ENCODE measurements at places on chromosomes 16 and 17. TPM values are rescaled to one million over a fixed set of nuclear protein-coding genes. Genes with fewer than 3 reads are reported as not detected.
A peak's percentile ranks its signal among the peaks of the same experiment; 100 is the strongest.

Gene TLCD1
- not detected for polyA plus RNA-seq

Gene USP36
- 37.4 TPM for polyA plus RNA-seq

Gene AOC3
- not detected for polyA plus RNA-seq

Gene KRT9
- polyA plus RNA-seq: not detected

Gene ATPAF2
- 16.3 TPM for polyA plus RNA-seq

Gene GPR139
- not detected for polyA plus RNA-seq

Gene TMED6
- not detected for polyA plus RNA-seq

- H3K4me1 ChIP-seq: no peaks in the 10 kb centered on the region
- H3K27me3 ChIP-seq: no peaks in the 10 kb centered on the region
- H3K27ac ChIP-seq: no peak overlapping the region
- no peaks in the 10 kb centered on the region for H3K36me3 ChIP-seq
Measured at GRCh38 chr16:77674888-77675287, 47.4 kb upstream of the NUDT7 start.

DNA sequence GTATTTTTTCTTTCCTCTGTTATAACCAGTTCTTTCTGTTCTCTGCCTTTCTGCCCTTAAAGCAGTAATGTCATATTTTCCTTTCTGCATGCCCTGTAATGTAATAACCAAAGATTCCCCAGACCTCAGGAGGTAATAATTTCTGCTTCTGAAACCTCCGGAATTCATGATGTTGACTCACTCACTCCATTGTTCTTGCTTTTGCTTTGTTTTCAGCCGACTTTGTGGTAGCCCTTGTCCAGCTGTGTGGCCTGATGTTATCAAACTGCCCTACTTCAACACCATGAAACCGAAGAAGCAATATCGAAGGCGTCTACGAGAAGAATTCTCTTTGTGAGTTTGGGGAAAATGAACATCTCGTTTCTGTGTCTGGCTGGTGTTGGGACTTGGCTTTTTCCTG, 55.9 kb downstream of the CDK12 start:
- H3K36me3 ChIP-seq: peaks cover 93% of the 10 kb centered on the region
- no peaks in the 10 kb centered on the region for H3K27me3 ChIP-seq
- no peaks in the 10 kb centered on the region for H3K4me1 ChIP-seq

DNA sequence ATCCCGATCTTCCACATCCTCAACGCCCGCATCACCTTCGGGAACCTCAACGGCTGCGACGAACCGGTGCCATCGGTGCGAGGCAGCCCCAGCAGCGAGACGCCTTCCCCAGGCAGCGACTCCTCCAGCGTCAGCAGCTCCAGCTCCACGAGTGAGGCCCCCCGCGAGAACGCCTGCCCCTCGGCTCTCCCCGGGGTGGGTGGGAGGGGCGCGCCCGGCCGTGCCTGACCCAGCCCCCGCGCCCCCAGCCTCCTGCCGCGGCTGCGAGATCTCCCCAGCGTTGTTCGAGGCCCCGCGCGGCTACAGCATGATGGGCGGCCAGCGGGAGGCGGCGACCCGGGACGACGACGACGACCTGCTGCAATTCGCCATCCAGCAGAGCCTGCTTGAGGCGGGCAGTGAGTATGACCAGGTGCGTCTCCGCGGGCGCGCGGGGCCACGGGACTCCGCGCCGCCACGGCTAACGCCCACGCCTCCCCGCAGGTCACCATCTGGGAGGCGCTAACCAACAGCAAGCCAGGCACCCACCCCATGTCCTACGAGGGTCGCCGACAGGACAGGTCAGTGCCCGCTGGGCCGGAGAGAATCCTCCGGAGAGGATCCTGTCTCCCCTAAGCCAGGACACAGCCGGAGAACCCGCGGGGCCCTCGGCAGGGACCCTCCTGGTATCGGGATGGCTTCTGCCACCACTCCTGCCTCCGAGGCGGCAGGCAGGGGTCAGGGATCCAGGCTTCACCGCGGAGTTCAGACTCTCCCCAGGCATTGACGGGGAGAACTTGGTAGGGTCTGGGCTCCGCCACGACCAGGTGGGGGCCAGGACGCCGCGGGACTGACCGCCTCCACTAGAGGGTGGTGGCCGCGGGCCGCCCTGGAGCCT, 10.1 kb downstream of the CORO6 start:
- H3K27me3 ChIP-seq: no peaks in the 10 kb centered on the region
- H3K4me3 ChIP-seq: peak overlapping the region; percentile 46
- no peaks in the 10 kb centered on the region for H3K36me3 ChIP-seq
- no peak overlapping the region for H3K27ac ChIP-seq
- DNase-seq: no peak

DNA sequence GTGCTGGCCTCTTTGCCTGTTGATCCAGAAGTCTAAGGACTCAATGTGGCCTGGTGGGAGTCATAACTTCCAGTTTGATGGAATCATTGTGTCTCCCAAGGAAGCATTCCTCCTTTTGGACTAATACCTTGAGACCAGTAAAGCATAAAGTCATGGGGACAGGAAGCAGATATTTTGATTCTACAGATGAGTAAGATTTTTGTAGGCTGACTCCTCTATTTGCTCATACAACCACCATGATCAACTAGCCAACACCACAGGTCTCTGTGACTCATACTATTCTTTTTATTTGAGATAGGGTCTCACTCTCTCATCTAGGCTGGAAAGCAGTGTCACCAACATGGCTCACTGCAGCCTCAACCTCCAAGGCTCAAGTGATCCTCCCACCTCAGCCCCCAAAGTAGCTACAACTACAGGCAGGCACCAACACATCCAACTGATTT, 6.2 kb downstream of the MT2A start:
- peaks cover 23% of the 10 kb centered on the region for H3K4me1 ChIP-seq
- H3K36me3 ChIP-seq: no peaks in the 10 kb centered on the region
- H3K27ac ChIP-seq: no peak overlapping the region
- no peaks in the 10 kb centered on the region for H3K27me3 ChIP-seq
- no peak for DNase-seq

GRCh38 chr17:31269578-31269983, 27.5 kb downstream of the OMG start:
- DNase-seq: no peak
- H3K4me1 ChIP-seq: no peaks in the 10 kb centered on the region
- no peak overlapping the region for H3K4me3 ChIP-seq
- H3K27ac ChIP-seq: no peak overlapping the region

GRCh38 chr16:80163339-80163738, 377.5 kb upstream of the DYNLRB2 start:
- H3K4me3 ChIP-seq: no peak overlapping the region
- no peaks in the 10 kb centered on the region for H3K36me3 ChIP-seq
- DNase-seq: no peak
- H3K27me3 ChIP-seq: no peaks in the 10 kb centered on the region
- H3K4me1 ChIP-seq: no peaks in the 10 kb centered on the region
